ENCODE measurements at places on chromosomes 5 and 9.
A peak's percentile ranks its signal among the peaks of the same experiment; 100 is the strongest.

DNA sequence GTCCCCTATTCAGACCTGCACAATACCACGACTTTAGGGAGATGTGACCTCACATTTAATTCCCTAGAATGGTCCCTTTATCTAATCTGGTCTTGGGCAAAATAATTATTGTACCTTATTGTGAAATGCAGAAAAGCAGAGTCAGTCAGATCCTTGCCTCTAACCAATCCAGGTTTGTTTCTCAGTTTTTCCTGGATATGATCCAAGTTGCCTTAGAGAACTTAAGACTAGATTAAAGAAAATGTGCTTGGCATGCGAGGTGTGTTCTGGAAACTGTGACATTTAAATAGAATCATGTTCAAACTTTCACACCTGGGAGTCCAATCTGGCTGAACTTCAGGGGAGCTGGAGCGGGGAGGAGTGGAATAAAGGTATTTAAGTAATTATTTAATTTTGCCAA is 696.2 kb downstream of the DNAH5 start:
- no peak for DNase-seq

GRCh38 chr5:126973193-126973592 is 57.2 kb downstream of the MARCHF3 start:
- no peak for DNase-seq

DNA sequence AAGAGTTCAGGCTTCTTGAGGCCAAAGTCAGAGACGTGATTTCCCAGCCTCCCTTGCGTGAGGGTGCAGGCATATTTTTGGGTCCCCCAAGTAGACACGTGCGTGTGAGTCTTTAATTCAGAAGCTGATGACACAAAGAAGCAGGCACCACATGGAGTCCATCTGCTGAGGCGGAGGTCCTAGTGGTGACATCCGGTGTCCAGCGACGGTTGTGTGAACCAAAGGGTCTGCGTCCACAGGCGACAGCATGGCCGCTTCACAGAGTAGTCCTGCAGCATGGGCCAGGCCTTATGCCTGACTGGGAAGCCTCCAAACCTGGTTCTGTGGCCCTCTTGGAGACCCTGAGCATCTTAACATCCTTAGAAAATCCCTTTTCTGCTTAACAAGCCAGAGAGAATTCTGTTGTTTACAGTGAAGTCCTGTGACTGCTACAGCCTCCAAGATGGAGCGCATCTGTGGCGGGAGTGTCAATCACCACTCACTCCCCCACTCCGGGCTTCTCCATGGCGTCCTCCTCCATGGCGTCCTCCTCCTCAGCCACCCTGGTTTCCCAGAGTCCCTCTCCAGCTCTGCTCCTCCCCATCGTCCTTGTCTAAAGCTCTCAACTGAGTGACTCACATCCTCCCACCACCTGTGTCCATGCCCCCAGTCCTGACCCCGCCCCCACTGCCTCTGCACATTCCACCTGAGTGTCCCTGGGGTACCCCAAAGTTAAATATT is 133.8 kb downstream of the PAX5 start:
- no peak for DNase-seq

- peak; percentile 21 for DNase-seq
Observed at GRCh38 chr9:137411645-137412380, 11.1 kb downstream of the EXD3 start.

DNA sequence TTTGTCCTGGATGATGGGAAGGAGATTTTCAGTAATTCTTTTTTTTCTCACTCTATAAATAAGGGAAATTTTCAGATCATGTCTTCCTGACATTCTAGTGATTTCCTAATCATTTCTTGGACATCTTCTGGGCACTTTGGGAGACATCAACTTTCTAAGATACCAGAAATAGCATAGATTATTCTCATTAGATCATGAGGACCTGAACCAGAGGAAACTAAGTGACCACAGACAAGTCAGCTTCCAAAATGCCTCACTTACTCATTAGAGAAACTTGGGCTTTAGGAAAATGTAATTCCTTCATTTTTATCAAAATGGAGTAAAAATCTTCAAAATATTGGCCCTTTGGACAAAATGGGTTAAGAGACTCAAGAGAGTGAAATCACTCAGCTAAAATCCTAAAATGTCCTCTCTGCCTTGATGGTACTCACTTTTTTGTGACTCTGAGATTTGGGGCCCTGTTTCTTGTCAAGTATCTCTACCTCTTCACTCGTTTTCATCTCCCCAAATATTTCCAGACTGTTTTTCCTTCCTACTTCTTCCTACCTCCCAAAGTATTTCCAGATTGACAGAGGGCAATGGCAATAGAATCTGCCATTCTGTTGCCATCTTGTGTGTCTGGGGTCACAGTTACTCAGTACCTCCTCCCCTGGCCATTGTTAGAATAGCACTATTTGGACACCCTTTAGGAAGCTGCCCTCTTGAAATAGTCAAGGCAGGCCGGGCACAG is 194.5 kb downstream of the NR3C1 start:
- DNase-seq = no peak

- DNase-seq = no peak
Observed at GRCh38 chr5:179919487-179920060, 11.9 kb upstream of the TBC1D9B start.

DNA sequence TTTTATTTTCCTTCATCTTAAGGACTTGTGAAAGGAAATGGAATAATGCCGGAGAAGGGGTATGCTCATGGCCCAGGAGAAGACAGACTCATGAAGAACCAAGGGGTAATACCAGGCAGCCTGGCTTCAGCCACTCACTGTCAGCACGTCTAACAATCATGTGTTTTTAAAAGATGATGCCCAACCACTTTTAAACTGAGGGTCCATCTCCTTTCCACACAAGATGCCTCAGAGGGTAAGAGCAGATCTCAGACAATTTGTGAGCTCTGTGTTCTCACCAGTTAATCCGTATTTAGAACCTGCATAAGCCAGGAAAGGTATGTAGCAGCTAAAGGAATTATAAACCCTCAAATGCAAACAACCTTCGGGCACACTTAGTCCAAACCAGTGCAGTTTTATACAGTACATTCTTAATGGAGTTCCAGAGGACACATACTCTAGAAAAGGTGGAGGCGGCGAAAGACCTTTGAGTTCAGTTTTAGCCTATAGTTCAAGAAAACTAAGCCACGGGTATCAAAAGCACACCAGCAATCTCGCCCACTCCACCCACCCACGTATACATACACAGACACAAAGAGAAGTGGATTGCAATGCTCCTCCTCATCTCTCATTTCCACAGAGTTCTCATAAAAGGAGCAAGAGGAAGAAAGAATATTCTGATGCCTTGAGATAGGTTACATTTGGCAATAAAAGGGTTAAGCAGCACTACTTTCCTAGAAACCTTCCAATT is 2.6 kb downstream of the DIAPH1 start:
- no peak for DNase-seq

GRCh38 chr9:659286-659685 is 182.2 kb upstream of the DMRT1 start:
- no peak for DNase-seq

DNA sequence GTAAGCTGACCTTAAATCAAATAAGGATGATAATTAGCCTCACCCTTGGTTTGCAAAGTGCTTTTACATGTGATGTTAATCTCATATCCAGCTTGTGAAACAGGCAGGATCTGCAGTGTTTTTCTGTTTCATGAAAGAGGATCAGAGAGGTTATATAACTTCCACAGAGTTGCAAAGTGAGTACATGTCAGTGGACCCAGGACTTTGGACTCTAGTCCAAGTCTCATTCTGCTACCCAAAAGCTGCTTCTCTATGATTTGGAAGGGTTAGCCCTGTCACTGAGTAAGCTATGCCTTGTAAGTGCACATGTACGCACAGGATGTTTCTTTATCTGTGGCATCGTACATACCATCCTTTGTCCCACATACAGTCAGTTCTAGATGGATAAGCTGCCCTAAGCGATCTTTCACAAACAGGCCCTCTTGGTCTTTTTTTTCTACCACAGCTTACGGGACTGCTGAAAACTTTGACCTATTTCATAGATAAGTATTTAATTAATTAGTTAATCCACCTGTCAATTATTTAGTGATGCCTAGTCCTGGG is 322.9 kb downstream of the TMEM38B start:
- no peak for DNase-seq

- no peak for DNase-seq
Observed at GRCh38 chr5:151557951-151558350, 33.2 kb downstream of the FAT2 start.

DNA sequence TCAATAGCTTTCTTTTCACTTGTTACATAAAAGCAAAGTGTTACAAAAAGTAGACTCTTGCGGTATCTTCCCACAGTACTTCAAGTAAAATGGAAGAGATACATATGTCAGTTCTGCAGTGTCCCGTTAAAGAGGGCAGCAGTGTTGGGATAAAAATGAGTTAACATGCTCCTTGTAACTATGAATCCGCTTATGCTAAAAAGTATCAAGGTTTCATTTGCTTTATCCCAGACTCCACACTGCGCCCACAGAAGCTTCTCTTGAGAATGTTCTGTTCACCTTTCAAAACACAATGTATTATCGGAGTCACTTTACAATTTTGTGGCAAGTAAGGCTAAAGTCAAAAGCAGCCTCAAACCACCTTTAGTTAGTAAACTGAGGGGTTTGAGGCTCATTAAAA is 790 bp downstream of the PTAR1 start:
- no peak for DNase-seq

- no peak for DNase-seq
Observed at GRCh38 chr9:95017062-95017461, 290.6 kb downstream of the AOPEP start.

DNA sequence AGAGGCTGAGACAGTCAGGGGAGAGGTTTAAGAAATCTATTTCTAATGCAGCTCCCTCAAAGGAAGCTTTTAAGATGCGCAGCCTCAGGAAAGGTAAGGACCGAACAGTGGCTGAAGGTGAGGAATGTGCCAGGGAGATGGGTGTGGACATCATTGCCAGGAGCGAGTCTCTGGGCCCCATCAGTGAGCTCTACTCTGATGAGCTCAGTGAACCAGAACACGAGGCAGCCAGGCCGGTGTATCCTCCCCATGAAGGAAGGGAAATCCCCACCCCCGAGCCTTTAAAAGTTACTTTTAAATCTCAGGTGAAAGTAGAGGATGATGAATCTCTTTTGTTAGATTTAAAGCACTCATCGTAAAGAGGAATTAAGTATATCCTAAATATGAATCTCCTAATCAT is 8.2 kb downstream of the CAVIN4 start:
- no peak for DNase-seq

Data from stimulated activated CD8-positive, alpha-beta memory T cell treated with anti-CD3 and anti-CD28 coated beads, Interleukin-4, amount 100 ng/mL, for 1 hour (primary cell).